ENCODE measurements at places on chromosomes 6 and 20. TPM values are rescaled to one million over a fixed set of nuclear protein-coding genes. Genes with fewer than 3 reads are reported as not detected.

DNA sequence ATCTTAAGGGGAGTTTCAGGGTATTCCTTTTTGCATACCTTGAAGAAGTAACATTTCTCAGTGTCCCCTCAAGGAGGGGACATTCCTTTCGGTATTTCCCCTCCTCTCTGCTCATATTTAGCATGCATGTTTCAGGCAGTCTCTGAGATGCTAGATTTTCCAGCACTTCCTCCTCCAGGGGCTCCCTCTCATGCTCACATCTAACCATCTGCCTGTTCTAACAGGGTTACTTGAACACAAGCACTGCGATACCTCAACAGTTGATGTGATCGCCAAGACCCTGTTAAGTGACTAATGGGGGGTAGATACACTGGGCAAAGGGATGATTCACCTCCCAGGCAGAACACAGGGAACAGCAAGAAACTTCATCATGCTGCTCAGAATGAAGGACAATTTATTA, 12.9 kb upstream of the MCM3 start:
- no peak for DNase-seq

GRCh38 chr6:145491126-145491525, 244.2 kb downstream of the EPM2A start:
- no peak for DNase-seq

GRCh38 chr6:99366852-99367251, 17.4 kb upstream of the FAXC start:
- no peak for DNase-seq

- no peak for DNase-seq
Measured at GRCh38 chr6:135850882-135851281, 619 bp upstream of the PDE7B start.

DNA sequence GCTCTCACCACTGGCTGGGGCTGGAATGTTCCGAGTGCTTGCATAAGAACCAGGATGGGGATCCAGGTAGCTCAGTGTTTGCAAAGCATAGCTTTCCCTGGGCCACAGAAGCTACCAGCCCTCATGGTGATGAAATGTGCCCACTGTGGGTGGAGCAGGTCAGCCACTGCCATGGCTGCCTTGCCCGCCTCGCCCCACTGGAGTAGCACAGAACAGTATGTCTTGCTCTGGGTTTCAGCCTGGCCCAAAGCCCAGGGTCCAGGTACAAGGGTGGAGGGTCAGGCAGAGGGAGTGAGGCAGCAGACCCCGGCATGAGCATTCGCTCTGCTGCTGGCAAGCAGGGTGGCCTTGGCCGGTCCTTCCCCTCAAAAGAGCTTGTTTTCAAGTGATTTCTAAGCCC, 34.7 kb downstream of the KCNK17 start:
- DNase-seq = no peak

- DNase-seq = no peak
Measured at GRCh38 chr6:159815410-159815809, 15.3 kb downstream of the PNLDC1 start.

DNA sequence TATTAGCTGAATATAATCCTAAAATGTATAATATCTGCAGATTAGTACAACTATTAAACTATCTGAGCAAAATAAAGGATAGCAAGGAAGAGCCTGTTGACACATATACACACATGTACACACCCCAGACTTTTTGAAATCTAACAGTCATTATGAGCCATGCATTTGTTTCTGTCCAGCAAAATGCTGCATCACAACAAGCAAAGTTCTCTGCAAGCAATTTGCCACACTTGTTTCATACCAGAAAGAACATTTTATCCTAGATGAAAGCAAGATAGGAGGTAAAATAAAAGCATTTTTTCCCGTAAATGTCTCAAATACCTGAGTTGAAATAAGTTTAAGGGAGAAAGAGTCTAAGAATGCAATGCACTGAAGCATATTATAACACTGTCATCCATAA, 145.2 kb downstream of the COL21A1 start:
- peak; percentile 12 for DNase-seq

DNA sequence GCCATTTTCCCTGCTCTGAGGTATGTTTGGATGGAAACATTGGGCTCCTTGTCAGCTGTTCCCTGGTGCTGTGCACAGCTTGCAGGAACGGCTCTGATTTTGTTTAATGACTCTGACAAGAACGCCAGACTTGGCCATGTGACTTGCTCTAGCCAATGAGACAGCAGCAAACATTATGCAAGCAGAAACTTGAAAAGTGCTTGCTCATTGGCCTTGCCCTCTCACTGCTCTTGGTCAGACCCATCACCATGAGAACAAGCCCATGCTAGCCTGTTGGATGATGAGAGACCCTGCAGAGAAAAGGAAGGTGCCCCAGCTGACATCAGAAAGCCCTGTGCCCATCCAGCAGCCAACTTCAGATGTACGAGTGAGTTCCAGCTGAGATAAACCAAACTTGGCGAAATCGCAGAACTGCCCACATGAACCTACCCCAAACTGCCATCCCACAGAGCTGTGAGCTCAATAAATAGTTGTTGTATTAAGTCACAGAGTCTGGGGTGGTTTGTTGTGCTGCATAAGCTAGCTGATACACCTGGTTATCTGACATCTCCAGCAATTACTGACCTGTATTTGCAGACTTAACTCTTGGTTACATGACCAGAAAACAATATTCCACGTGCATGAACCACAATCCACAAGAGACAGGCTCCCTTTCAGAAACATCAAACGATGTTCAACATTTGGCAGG, 96.9 kb downstream of the JPH2 start:
- peak; percentile 98 for DNase-seq

DNA sequence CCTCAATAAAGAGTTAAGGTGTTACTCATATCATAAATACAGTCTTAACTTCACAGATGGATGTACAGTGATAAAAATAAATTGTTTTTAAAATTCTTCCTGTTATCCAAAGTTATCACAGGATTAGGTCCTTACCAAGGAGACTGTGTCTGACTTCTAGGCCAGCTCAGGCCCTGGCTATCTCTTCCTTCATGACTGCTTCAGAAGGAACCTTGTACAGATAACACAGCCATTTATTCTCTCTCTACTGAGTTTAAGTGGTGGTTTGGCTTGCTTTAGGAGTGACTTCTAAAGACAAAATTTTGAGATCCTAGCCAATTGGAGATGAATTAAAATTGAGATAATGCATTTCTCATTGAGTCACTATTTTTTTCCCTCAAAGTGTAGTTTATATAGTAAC, 40.8 kb upstream of the RNF182 start:
- no peak for DNase-seq

DNA sequence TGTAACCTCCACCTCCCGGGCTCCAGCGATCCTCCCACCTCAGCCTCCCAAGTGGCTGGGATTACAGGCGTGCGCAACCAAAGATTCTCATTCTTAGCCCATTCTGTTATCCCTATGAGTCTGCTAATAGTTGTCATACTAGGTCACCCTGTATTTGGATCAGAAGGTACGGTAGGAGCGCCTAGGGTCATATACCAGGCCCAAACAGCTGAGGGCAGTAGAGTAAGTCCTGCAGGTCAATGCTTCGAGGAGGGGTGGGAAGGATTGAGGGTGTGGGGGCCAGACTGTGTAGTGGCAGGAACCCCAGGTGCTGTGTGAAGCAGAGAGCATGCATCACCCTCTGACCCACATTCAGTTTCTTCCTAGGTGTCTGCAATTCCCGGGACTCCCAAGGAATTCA, 22.7 kb upstream of the POU5F1 start:
- DNase-seq = no peak

- DNase-seq = no peak
Measured at GRCh38 chr6:51249798-51250197, 431.1 kb downstream of the TFAP2B start.

- no peak for DNase-seq
Measured at GRCh38 chr6:84007871-84008270, 25.7 kb upstream of the MRAP2 start.

DNA sequence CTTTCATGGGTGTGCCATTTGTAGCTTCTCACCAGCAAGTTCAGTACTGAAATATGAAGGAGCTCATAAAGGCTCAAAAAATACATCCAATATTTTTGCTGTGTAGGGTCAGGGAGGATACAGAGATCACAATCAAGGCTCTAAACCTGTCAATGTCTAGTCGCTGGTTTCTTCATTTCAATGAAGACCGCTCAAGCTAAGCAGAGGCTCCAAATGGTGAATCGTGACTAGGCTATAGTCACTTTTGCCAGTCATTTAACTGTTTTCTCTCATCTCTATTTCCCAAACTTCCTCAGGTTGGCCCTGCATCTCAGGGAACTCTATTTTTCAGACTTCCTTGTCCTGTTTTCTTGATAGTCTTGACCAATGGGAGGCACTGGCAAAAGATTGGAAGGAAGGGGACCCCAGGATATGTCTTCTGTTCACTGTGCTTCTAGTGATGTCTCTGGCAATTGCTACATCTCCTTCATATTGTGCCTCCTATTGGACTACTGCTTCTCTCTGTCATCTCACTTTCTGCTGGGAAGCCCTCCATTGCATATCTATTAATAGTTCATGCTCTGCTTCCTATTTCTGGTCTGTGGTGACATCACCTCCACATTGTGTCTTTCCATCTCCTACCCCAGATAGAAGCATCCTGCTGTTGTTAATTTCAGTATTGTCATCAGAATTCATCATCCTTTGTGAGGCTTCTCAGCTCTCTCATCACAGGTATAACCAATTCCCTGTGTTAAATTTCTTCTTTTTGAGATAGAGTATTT, 87.7 kb upstream of the FAM184A start:
- DNase-seq = no peak

DNA sequence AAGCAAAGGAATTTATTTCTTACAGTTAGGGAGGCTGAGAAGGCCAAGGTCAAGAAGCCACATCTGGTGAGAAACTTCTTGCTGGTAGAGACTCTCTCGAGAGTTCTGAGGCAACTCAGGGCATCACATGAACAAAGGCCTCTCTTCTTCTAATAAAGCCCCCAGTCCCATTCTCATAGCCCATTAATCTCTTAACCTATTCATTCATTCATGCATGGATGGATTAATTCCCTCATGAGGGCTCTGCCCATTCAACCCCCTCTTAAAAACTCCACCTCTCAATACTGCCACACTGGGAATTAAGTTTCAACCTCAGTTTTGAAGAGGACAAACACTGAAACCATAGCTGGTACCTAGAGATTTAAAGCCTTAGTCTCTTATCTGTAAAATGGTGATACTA, 217.9 kb upstream of the SPTLC3 start:
- DNase-seq = no peak

GRCh38 chr6:144007478-144008119, 460 bp downstream of the PLAGL1 start:
- no peak for DNase-seq

DNA sequence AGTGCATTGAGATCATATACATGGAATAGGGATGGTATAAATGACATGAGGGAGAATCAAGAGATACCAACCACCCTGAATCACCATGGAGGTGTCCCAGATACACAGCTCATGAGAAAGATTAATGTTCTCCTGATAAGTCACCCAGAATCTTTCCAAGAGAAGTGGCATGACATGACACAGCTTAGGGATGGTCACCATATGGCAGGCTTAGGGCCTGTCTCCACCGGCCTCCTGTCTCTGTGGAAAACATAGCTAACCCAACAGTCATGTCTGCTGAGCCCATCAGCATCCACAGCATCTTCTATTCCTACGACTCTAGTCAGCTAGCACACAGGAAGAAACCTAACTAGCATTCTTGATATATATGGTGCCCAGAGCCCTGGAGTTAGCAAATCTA, 133.3 kb downstream of the IPCEF1 start:
- DNase-seq = no peak

DNA sequence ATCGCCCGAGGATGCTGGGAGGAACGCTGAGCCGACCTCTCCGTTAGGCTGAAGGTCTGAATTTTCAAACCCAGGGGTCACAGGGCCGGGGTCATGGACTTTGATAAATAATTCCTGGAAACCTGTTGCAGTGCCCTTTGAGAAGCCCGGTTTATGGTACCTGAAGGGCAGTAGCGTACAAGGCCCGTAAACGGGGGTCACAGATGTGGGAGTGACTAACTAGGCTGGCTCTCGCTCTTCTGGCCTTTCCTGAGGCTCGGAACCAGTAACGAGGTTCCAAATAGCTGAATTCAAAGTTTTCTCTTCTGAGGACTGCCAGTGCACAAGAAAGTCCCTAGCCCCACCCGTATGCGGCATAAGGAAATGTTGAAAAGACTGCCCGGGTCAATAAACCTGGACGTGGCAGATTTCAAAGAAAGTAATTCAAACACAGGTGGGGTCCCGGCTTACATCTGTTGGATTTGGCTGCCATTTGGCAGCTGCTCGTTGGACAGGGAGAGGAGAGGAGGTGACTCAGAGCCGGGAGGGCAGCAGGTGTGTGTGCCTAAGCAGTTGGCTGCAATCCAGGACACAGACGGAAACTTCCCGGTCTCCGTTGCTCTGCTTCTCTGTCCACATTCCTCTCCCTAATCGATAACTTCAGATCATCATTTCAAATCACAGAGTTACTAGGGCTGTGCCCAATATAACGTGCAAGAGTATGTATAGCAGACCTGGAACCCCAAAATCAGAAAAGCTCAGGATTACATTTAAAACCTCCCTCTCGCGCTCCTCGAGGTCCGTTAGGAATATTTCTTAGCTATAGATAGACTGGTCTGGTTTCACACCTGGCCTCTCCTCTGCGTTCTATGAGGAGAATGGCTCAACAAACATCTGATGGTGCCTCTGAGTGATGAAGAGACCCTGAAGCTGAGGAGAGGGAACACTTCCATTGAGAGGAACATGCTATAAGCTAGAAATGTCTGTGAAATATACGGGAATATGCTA, 765 bp upstream of the GMDS start:
- DNase-seq = peak; percentile 85

- DNase-seq = peak; percentile 92
Measured at GRCh38 chr6:11011787-11012234, 32.3 kb downstream of the ELOVL2 start.

DNA sequence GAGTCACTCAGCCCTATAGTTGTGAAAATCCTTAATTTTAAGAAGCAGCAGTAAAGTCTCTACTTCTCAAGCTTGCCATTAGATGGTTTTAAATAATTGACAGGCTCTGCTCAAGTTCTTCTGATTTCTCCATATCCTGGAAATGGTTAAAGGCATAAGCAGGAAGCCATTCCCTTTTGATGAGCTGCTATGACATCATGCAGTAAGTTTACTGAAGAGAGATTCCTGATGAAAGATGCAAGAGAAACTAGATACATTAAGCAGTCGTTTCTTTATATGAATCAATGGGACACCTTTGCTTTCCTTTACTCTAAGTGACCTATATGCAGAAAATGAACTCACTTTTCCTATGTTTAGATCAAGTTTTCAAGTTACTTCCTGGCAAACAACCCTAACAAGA, 9.8 kb downstream of the POPDC3 start:
- peak; percentile 72 for DNase-seq

GRCh38 chr20:986733-987355, 15.3 kb downstream of the RSPO4 start:
- peak; percentile 40 for DNase-seq

Gene ZNF335
- total RNA-seq = 11.8 TPM

Gene COL19A1
- not detected for total RNA-seq

Gene GMNN
- total RNA-seq = 6.1 TPM

Gene MOG
- not detected for total RNA-seq

Gene LGSN
- total RNA-seq = under 0.01 TPM

Gene CD40
- total RNA-seq = 6.5 TPM

Gene CFB
- total RNA-seq = 2.6 TPM

Measured in bronchial epithelial cell (primary cell).